Bone marrow (tissue), 2 donors: ENCODE measurements at places on chromosomes 1 and 21.

GRCh38 chr1:96362623-96363022 lies 359.0 kb upstream of the PTBP2 start:
- DNase-seq, result no peak

- DNase-seq, result no peak
These were observed 54.0 kb upstream of the LRP8 start for GRCh38 chr1:53381790-53382401.

GRCh38 chr1:49052102-49052501 lies 275.4 kb upstream of the BEND5 start:
- DNase-seq, result no peak

GRCh38 chr1:89692601-89693521 lies 59.9 kb downstream of the LRRC8C start:
- DNase-seq, result no peak

DNA sequence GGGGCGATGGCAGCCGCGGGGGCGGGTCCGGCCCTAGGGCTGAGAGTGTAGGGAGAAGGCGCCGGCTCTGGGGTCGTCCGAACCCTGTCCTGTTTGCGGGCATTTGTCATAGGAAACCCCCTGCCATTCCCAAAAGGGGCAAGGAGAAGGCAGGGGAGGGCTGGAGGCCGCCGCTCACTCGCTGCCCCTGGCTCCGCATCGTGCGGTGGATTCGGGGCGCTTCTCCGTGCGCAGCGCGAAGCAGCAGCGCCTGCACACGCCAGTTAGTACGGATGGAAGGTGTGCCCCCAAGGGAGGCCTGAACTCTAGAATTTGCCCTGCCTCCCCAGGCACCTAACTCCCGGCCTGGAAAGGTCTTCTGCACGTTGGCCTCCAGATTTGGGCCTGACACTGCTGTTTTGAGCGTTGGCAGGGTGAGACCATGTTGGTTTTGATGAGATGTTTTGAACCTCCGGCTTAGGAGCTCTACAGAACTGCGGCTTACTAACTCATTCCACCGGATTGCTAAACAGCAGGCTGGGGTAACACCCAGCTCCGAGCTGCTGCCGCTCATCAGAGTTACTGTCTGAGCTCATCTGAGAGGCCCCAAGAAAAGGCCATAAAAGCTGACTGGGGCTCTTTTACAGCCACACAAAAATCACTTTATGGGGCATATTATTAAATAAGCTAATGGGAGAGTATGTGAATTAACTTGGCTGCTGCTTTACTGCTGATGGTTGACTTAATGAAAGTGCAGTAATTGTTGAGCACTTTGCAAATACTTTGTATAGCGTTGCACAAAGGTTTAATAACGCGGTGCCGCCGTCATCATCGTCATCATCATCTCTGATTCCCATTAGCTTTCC lies 987 bp downstream of the GPR137B start:
- DNase-seq, result no peak

DNA sequence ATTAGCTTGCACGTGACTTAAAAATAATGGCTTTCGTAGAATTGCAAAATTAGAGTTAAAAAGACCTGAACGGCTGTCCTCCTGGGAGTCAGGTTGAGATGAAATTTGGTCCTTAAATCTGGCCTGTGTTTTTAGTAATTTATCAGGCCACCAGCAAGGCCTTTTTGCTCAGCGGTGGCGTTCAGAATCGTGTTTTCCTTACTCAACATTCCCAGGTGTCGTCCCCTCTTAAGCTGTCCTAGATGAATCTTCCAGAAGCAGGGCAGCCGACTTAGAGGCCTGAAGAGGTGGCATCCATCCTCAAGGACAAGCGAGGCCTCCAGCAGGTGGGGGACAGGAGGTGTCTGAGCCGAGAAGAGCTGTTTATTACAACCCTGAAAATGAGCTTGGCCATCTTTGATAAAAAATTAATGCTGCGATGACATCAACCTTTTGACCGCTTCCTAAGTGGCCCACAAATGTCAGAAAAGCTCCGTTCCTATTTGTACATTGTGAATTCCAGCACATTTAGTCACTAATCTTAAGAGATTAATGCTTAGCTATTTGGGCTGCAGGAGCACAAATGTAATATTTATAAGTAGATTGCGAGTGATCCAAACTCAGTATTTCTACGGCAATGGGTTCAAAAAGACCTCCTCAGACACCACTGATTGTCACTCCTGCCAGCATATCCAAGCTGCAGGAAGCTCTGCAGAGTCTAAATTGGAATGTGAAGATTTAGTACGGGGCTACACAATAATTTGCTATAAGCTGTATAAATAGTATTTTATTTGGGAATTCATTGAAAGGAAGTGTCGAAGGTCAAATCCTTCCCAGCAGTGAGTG lies 344.1 kb upstream of the VAMP3 start:
- DNase-seq, result no peak

DNA sequence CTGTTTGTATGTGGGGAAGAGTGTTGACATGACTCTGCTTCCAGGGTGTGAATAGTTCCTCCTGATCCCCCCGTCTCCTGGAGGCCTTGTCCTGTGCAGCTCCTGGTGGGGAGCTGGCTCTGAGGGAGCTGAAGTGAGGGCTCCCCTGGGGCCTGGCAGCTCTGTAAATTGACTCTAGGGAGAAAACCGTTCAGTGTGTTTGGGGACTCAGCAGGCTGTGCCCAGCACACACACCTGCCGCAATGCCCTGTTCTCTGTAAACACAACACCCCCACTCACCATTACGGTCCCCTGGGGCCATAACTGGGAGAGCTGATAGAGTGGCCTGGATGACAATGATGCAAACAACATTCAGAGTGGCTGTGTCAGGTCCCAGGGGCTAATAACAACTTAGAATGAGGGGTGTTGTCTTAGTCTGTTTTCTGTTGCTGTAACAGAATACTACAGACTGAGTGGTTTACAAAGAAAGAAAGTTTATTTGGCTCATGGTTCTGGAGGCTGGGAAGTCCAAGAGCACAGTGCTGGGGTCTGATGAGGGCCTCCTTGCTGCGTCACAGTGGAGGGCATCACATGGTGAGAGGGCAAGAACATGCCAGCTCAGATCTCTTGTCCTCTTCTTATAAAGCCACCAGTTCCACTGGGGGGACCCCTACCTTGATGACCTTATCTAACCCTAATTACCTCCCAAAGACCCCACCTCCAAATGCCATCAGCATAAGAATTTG lies 15.3 kb downstream of the ADORA1 start:
- no peak for DNase-seq

GRCh38 chr1:234853906-234854644 lies 244.1 kb upstream of the IRF2BP2 start:
- DNase-seq, result peak; percentile 39

GRCh38 chr1:203609979-203610493 lies 16.6 kb upstream of the ATP2B4 start:
- DNase-seq, result no peak

DNA sequence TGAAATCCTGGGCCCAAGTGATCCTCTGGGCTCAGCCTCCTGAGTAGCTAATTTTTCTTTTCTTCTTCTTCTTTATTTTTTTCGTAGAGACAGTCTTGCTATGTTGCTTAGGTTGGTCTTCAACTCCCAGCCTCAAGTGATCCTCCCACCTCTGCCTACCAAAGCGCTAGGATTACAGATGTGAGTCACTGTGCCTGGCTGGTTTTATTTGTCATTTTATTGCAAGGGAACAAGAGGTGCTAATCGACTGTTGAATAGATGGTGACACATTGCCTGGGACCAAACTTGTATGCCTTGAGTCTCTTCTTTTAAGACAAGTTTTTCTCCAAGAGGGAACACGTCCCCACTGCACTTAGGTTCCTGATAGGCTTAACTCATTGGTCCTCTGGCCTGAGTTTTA lies 20.0 kb upstream of the KLHDC8A start:
- DNase-seq, result no peak

GRCh38 chr1:38611664-38612211 lies 247.8 kb downstream of the RRAGC start:
- DNase-seq, result no peak

GRCh38 chr1:228022571-228023293 lies 15.9 kb downstream of the WNT3A start:
- no peak for DNase-seq

DNA sequence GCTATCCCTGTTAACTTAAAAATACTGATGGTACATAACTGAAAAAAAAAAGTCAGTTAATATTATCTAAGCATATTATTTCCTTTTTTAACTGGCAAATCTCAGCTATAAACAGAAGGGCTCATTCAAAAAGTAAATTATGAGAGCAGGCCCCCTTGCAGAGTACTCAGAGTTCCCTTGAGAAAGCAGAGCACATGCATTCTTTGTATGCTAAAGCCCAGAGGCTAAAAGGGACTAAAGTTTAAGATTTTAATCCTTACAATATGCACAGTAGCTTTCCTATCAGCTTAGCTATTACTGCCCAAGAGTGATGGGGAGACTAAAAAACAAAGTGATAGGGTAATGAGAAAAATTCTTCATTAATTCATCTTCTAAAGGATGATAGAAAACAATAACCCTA lies 18.5 kb downstream of the SLC16A1 start:
- no peak for DNase-seq
